ENCODE measurements at places on chromosomes 2 and 18.

GRCh38 chr2:151204756-151205155 is 56.9 kb downstream of the RBM43 start:
- DNase-seq = no peak

- DNase-seq = no peak
These were observed 204.0 kb downstream of the ZNF521 start for GRCh38 chr18:25147877-25148488.

DNA sequence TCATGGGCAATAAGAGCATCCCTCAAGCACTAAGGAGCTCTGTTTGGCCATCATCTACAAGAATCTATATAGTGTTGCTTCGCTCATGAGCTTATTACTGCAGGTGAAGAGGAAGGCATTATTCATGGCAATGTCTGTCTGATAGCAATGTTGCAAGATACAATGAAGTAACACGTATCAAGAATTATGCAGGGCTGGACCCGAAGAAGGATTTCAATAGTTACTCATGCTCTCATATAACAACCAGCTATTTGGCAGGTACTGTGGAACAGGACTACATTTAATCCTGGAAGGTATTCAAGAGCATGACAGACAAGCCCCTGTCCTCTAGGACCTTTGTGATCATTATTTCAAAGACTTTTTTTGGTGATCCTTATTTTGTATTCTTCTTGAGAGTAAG is 109.6 kb downstream of the LAMA3 start:
- no peak for DNase-seq

GRCh38 chr2:126703311-126703710 is 47.4 kb downstream of the GYPC start:
- DNase-seq = no peak

- DNase-seq = no peak
These were observed 49.9 kb upstream of the CYP1B1 start for GRCh38 chr2:38125842-38126241.

- DNase-seq = no peak
These were observed 234.6 kb downstream of the EIPR1 start for GRCh38 chr2:3142961-3143571.

- DNase-seq = no peak
These were observed 144.9 kb upstream of the NCKAP5 start for GRCh38 chr2:133713049-133713580.

DNA sequence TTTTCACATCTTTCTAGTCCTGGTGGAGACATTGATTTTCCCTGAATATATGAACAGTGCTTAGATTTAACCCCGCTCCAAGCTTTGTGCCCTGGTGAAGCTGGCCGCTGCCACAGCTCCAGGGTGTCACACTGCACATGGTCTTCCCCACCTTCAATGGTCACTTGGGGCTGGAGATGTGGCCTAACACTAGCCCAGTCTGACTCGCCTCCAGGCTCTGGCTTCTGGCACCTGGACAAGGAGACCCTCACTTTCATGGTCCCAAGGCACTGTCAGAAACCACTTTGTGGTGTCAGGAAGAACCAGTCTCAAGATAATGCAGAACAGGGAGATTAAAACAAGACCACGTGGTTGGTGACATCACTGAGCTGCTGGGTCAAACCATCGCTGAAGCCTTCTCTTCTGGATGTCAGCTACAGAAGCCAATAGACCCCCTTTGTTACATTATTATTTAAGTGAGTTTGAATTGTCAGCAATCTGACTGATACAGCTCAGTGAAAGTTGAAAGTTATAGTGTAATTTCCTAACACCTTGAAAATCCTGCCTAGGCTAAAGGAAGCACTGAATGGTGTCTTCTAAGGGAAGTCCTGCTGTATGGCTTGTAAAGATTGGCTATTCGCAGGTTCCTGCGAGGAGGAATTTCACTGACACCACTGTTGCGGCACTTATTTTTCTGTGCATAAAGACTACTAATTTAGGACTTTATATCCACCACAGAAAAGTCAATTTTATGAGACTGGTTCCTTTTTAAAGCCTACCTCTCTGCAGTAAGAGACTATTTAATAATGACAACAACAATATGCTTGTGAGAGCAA is 55.0 kb upstream of the CTDP1 start:
- no peak for DNase-seq

- DNase-seq = no peak
These were observed 42.1 kb downstream of the ST6GAL2 start for GRCh38 chr2:106843910-106844250.

Measured in activated T-helper 9 cell treated with anti-CD3 and anti-CD28 coated beads, Interleukin-2, amount 50 U/mL, for 16 hours (primary cell).